ENCODE measurements at places on chromosomes 5 and 9. TPM values are rescaled to one million over a fixed set of nuclear protein-coding genes. Genes with fewer than 3 reads are reported as not detected.
A peak's percentile ranks its signal among the peaks of the same experiment; 100 is the strongest.

DNA sequence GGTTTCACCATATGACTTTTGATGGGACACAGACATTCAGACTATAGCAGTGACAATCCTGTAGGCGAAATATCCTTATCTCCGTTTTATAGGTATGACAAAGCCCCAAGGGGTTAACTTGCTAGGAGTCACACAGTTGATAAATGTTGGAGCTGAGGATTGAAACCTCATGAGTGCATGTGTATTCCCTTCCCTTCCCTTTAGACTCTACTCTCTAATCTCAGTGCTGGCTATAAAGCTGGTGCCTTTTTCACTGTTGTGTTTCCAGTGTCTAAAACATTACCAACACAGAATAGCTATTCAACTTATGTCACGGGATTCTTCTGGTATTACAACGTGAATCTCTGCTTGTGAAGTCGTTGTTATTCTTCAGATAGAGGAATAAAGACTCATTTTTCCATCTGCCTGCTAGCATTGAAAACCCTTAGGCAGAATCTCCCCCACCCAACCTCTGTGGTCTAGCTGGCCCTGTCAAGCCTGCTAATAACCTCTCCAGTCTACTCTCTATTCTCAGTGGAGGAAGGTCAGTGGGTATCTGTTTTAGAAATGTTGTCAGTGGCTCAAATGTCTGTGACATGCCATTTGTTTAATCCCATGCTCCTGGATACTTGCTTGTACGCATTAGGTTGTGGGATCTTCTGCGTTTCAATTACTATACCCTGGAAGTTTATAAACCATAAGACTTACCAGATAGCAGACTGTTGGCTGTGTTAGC is 121.2 kb downstream of the TLE4 start:
- no peak overlapping the region for H3K27ac ChIP-seq
- H3K27me3 ChIP-seq = no peaks in the 10 kb centered on the region
- H3K36me3 ChIP-seq = peaks cover 2% of the 10 kb centered on the region

DNA sequence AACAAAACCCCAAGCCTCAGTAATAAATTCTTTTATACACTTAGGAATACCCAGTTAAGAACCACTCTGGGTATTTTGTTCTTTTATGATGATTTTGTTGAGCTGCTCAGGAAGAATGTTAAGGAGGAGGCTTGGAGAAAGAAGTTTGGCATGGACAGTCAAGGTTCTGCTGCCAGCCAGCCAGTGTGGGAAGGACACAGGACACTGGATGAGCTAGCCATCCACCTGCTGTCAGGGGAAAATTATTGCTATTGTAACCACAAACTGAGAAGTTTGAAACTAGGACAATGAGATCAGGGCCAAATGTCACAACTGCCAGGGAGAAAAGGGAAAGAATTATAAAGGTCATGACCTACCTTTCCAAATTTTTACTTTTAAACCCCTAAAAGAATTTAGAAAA is 25.9 kb upstream of the ADAMTSL1 start:
- no peaks in the 10 kb centered on the region for H3K27me3 ChIP-seq
- H3K27ac ChIP-seq = no peak overlapping the region
- no peak overlapping the region for H3K4me3 ChIP-seq
- H3K36me3 ChIP-seq = no peaks in the 10 kb centered on the region
- no peak for DNase-seq
- peaks cover 7% of the 10 kb centered on the region for H3K4me1 ChIP-seq

- no peaks in the 10 kb centered on the region for H3K36me3 ChIP-seq
- H3K27me3 ChIP-seq = no peaks in the 10 kb centered on the region
- no peak overlapping the region for H3K4me3 ChIP-seq
- no peak overlapping the region for H3K27ac ChIP-seq
- H3K4me1 ChIP-seq = peaks cover 7% of the 10 kb centered on the region
These were observed 67.5 kb downstream of the MAMDC2 start for GRCh38 chr9:70111042-70111602.

GRCh38 chr9:128203707-128204551 is 750 bp downstream of the DNM1 start:
- H3K27me3 ChIP-seq = no peaks in the 10 kb centered on the region
- H3K36me3 ChIP-seq = no peaks in the 10 kb centered on the region
- H3K4me1 ChIP-seq = no peaks in the 10 kb centered on the region
- peak overlapping the region; percentile 74 for H3K4me3 ChIP-seq

DNA sequence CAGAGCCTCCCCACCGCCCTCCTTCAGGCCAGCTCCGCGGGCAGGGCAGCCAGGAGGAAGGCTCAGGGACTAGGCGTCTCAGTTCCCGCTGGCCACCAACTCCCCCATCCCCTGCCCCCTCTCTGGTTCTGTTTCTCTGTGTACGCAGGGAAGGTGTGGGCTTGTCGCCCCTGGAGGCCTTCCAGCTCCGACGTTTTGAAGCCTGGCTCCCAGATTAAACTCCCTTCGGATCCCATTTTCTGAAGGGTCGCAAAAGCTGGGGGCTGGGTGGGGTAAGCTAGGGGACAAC is 346 bp downstream of the ATOX1 start:
- no peak for DNase-seq
- peak overlapping the region; percentile 65 for H3K27ac ChIP-seq
- H3K27me3 ChIP-seq = no peaks in the 10 kb centered on the region
- H3K4me1 ChIP-seq = peaks cover 10% of the 10 kb centered on the region
- peaks cover 2% of the 10 kb centered on the region for H3K36me3 ChIP-seq

DNA sequence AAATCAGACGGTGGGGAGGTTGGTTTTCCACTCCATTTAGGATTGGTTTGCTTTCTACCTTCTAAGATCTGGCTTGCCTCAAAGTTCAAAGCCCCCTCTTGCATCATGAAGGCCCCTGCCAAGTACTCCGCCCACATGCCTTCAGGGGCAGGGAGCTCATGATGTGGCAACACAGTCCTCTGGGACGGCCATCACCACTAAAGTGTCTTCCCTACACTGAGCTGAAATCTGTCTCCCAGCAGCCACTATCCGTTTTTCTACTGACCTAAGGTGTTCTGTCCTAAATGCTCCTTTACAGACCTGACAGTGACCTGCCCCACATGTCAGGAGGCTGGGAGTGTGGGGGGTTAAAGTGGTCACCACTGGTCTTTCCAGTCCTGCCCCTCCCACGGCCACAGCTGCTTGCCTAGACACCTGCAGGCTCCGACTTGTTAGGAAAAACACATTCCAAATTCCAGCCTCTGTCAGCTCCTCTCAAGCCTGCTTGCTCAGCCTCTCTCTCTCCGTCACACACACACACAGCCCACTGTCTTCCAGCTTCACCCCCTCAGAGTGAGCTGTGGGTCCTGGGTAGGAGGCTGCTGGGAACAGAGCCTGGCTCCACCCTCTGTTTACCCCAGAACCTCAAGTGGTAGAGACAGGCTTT is 44.9 kb downstream of the SHB start:
- H3K4me3 ChIP-seq = no peak overlapping the region
- peaks cover 9% of the 10 kb centered on the region for H3K36me3 ChIP-seq
- H3K27me3 ChIP-seq = no peaks in the 10 kb centered on the region
- peak overlapping the region; percentile 96 for H3K27ac ChIP-seq
- peaks cover 66% of the 10 kb centered on the region for H3K4me1 ChIP-seq

GRCh38 chr9:108854641-108855528 is 901 bp downstream of the ACTL7B start:
- no peak overlapping the region for H3K4me3 ChIP-seq
- H3K4me1 ChIP-seq = no peaks in the 10 kb centered on the region
- H3K27me3 ChIP-seq = peaks cover 8% of the 10 kb centered on the region
- no peak for DNase-seq

DNA sequence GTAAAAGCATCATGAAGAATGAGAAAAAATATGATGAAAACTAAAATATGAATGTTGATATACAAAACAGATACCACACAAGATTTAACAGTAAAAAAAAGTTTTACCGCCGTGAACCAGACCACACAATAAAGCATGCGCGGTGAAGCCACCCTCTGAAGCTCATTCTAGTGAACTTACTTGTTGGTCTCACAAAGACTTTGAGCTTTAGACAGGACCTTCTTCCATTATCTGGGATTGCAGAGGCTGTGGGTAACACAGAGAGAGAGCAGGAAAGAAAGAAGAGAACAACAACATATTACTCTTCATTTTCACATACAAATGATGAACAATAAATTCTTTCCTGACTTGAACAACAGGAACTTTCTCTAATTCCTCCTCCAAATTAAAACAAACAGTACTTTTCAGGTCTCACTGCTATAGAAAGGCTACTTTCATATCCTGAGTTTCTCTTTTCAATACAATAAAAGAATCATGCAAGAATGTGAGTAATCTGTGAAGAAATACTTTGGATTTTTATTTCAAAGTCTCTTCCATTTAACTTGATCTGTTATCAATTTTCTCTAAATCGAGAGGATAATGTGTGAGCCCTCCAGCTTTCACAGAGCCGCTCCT is 283.1 kb downstream of the EFNA5 start:
- H3K27me3 ChIP-seq = no peaks in the 10 kb centered on the region
- H3K27ac ChIP-seq = peak overlapping the region; percentile 94
- no peak overlapping the region for H3K4me3 ChIP-seq
- H3K4me1 ChIP-seq = peaks cover 9% of the 10 kb centered on the region
- H3K36me3 ChIP-seq = no peaks in the 10 kb centered on the region

- H3K27me3 ChIP-seq = no peaks in the 10 kb centered on the region
- DNase-seq = no peak
- no peaks in the 10 kb centered on the region for H3K36me3 ChIP-seq
- H3K27ac ChIP-seq = no peak overlapping the region
- H3K4me3 ChIP-seq = no peak overlapping the region
These were observed 53.4 kb downstream of the CYSTM1 start for GRCh38 chr5:140228364-140228837.

DNA sequence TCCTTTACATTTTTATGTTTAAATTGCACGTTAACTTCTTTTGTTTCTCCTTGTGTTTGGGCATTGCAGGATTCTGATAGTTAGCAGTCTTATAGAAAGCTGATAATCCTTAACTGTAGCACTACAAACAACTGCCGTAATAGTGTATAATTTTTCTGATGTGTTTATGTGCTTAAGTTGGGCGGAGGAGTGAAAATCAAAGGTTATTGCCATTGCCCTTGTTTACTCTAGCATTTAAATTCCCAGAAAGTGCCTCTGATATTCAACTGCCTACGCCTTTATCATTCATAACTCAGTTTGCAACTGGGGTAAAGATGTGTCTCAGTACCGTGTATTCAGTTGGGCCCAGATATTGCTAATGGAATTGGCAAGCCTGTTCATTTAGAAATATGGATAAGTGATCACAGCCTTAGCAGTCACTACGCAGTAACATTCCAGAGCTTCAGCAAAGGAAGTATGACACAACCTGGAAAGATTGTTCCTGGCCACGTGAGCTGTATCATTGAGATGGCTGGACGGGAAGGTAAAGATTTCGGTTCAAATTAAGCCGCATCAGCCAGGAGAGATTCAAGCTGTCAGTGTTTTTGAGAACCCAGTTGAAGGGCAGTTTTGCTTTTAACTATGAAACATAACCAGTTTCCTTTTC is 28.1 kb upstream of the LRRTM2 start:
- DNase-seq = peak; percentile 78
- H3K4me1 ChIP-seq = peaks cover 21% of the 10 kb centered on the region
- H3K27me3 ChIP-seq = no peaks in the 10 kb centered on the region
- H3K27ac ChIP-seq = peak overlapping the region; percentile 33

DNA sequence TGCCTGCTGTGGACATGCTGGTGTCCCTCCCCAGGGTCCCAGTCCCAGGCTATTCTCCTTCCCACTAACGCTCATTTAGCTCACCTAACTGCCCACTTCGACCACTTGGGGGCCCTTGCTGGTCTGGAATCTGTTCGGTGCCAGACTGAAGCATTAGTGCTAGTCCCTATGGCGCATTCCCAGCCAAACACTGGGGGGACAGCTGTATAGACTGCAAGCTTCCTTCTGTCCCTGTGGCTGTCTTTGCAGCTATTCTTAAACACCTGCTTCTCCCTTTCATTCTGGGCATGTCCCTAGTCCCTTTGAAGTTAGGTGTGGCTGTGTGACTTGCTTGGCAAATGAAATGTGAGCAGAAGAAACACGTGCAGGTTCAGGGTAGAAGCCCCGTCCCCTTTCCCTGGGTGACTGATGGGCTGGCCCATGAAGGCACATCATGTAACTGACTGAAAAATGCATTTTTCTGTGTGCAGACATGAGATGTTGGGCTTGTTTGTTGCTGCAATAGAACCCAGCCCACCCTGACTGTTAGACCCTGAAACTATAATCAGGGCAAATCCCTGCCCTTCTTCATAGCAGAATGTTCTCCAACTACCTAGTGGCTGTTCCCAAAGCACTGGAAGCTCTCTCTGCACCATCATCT is 134.4 kb downstream of the BARX1 start:
- no peak overlapping the region for H3K27ac ChIP-seq
- H3K4me3 ChIP-seq = no peak overlapping the region
- H3K27me3 ChIP-seq = peaks cover 7% of the 10 kb centered on the region
- DNase-seq = no peak

DNA sequence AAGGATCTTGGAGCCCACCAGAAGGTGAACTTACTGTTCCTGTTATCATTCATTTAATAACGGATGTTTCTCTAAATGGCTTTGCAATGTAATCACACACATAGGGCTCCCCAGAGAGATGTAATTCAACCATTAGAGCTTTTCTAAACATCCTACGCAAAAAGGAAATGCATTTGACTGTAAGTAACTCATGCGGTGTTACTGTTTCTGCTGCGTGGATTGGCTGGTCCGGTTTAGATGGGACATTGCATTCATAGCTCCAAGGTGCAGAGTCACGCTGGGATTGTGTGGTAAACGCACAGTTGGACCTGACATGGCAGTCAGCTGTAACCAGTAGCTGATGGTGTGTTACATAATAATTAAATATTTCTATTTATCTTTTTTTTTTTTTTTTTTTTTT is 185.5 kb upstream of the OTULINL start:
- DNase-seq = peak; percentile 52
- H3K4me3 ChIP-seq = no peak overlapping the region
- H3K27ac ChIP-seq = no peak overlapping the region
- peaks cover 29% of the 10 kb centered on the region for H3K4me1 ChIP-seq
- peaks cover 57% of the 10 kb centered on the region for H3K36me3 ChIP-seq

DNA sequence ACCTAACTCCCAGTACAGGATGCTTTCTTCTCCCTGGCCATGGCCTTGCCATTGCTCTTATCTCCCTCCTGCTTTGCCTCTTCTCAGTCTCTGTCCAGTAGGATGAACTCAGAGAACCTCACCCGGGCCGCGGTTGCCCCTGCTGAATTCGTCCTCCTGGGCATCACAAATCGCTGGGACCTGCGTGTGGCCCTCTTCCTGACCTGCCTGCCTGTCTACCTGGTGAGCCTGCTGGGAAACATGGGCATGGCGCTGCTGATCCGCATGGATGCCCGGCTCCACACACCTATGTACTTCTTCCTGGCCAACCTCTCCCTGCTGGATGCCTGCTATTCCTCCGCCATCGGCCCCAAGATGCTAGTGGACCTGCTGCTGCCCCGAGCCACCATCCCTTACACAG is at the start of gene OR5C1:
OR5C1 (plus strand) TSS at position 103 of the 400 bp plus-strand sequence; CDS start at position 103, 0 bp downstream.
- DNase-seq = no peak
- peaks cover 13% of the 10 kb centered on the region for H3K4me1 ChIP-seq
- H3K27me3 ChIP-seq = no peaks in the 10 kb centered on the region
- no peaks in the 10 kb centered on the region for H3K36me3 ChIP-seq
- H3K27ac ChIP-seq = no peak within 1 kb of the TSS

Gene FOXD4L6
- not detected for polyA plus RNA-seq

Gene PRDM9
- not detected for polyA plus RNA-seq

Gene HAVCR2
- polyA plus RNA-seq = 0.07 TPM

Gene ARID3C
- not detected for polyA plus RNA-seq

Gene TMEM161B
- 7.4 TPM for polyA plus RNA-seq

Gene SLC2A8
- 13.2 TPM for polyA plus RNA-seq
